ENCODE measurements at places on chromosomes 2 and 18.

DNA sequence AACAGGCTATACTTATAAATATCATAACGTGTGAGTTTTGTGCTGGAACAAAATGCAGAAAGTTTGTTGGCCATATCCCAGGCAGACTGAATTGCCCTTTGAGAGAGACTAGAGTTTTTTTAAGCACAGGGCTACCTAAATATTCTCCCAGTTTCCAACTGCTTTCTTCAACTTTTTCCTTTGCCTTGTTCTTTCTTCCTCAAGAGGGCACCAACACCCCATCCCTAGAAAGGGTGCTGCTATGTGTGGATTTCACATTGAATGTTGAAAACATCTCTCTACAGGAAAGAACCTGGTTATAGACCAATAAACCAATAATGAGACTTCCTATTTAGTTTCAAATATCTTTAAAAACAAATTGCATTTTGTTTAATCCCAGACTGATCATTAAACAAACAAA lies 87.9 kb downstream of the ICOS start:
- DNase-seq, result no peak

DNA sequence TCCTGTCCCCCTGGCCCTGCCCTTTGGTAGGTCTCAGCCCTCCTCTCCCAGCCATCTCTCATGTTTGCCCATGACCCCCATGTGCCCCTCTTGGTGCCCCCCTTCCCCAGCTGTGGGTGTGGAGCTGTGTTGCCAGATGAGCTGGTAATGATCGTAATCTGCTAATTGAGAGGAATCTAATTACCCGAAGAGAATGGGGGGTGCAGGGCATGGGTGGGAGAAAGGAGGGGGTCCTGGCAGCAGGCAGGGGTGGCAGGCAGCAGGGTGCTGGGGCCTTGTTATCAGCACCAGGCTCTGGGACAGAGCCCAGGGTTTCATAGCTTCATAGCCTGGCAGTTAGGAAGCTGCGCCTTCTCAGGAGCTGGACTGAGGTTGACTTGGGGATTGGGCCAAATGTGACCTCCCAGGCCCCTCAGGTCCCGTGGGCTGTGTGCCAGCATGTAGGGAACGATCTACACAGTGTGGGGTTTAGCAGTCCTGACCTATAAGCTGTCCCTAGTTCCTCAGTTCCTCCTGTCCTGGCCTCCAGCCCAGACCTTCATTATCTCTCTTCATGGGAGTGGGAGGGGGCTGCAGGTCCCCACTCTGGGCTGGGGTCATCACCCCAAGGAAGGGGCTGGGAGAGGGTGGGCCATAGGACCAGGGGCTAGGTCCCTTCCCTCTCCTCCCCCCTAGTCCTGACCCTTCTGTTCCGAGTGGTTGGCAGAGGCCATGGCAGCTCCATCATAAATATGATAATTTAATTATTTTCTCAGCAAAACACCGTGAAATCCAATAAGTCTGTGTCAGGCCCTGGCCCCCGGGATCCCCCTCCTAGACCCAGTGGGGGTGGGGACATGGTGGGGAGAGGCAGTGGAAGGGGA lies 6.5 kb upstream of the ASIC4 start:
- no peak for DNase-seq

- DNase-seq, result no peak
Measured at GRCh38 chr2:23746141-23746863, 180.6 kb downstream of the ATAD2B start.

DNA sequence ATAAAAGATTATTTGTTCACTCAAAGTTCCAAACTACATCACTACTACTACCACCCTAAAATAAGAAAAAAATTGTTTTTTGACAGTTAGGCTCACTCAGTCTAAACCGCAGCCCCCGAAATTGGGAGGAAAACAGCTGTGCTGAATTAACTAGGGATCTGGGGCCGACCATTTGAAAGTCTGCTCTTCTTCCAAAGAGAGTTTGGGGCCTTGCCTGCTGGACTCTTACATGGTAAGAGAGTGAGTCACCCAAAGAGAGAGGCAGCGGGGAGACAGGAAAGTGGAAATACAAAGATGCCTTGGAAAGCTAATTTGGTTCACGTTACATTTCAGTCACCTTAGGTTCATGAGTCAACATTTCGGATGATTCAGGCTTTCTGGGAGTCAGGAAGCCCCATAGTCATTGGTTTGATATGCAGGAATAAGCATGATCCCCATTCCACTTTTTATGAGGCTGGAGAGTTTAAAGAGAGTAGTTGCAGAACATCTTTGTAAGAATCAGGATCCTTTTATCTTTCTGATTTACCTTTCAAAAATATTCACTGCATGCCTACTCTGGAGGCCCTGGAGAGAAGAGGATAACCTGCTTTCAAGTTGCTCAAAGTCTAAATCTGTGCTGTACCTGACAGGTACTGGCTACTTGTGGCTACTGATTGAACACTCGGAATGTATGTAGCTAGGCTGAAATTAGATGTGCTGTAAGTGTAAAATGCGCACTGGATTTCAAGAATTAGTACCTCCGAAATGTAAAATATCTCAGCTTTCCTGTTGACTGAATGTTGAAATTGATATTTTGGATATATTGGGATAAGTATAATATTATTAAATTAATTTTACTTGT lies 995 bp upstream of the RTN4 start:
- DNase-seq, result peak; percentile 100

DNA sequence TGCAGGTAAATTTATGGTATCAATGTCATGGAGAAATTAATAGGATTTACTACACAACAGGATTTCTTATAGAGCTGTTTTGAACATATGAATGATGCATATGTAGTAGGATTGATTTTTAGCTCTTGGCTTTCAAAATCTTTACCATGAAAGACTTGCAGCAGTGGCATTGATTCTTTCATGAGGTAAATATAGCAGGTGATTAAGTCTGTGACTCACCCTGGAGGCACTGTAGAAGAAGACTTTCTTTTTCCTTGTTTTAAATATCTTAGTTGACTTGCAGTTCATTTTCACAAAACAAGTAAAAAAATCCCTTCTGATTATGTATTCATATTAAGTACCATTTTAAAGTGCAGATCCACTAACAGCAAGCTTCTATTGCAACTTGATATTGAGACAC lies 463.0 kb downstream of the FBXO15 start:
- DNase-seq, result no peak

Measured in HS-5 (cell line).